Activated CD8-positive, alpha-beta memory T cell treated with anti-CD3 and anti-CD28 coated beads, Interleukin-2, amount 10 ng/mL, durations not matched to agents 7 days and 5 days (primary cell): ENCODE measurements at places on chromosomes 11 and 22.

DNA sequence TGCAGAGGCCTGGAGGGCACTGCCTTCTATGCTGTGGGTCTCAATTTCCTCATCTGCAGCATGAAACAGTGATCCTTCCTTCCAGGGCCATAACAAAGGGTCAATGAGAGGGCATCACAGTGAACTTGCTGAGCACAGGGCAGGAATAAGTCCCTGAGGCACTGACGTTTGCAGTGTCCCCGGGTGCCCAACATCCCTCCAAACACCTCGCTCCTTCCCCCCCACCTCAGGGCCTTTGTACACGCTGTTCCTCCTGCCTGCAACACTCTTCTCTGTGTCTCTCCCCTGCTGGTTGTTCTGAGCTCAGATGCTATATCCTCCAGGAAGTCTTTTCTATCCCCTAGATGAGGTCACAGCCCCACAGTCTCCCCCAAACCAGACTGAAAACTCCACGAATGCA is 59.7 kb upstream of the TCF20 start:
- DNase-seq = no peak
- peaks cover 5% of the 10 kb centered on the region for H3K27me3 ChIP-seq
- H3K36me3 ChIP-seq = no peaks in the 10 kb centered on the region

DNA sequence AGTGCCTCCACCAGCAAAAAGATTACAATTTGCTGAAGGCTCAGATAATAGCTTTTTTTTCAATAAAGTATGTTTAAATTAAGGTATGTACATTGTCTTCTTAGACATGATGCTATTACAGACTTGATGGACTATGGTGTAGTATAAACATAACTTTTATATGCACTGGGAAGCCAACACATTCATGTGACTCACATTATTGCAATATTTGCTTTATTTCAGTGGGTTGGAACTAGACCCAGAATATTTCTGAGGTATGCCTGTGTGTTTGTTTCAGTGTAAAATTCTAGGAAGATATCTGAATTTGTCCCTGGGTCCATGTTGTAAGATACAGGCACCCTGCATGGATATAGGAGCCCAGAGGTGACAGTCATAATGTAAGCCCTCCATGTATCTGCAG is 120.0 kb upstream of the BDNF start:
- DNase-seq = no peak
- no peaks in the 10 kb centered on the region for H3K36me3 ChIP-seq
- no peak overlapping the region for H3K4me3 ChIP-seq
- H3K4me1 ChIP-seq = no peaks in the 10 kb centered on the region

DNA sequence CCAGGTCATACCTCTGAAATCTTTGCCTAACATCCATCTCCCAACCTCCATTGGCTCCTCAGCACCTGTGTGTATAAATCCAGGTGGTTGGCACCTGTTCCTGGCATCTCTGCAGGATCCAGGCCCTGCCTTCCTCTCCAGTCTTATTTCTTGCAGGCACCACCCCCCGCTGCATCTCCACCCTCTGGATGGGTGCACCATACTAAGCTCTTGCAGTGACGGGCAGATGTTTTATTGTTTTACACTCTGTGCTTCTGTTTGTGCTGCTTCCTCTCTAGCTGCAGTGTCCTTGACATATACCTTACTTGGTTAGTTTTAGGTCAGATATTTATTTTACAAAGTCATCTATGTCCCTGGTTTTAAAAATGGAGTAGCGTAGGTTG is 102.6 kb downstream of the TBC1D22A start:
- no peaks in the 10 kb centered on the region for H3K27me3 ChIP-seq
- no peak overlapping the region for H3K27ac ChIP-seq
- no peak overlapping the region for H3K4me3 ChIP-seq
- DNase-seq = no peak
- peaks cover 35% of the 10 kb centered on the region for H3K36me3 ChIP-seq

- H3K27ac ChIP-seq = no peak overlapping the region
- no peaks in the 10 kb centered on the region for H3K27me3 ChIP-seq
- DNase-seq = no peak
- H3K4me1 ChIP-seq = no peaks in the 10 kb centered on the region
- no peaks in the 10 kb centered on the region for H3K36me3 ChIP-seq
- no peak overlapping the region for H3K4me3 ChIP-seq
Measured at GRCh38 chr11:116384407-116384806, 388.4 kb downstream of the BUD13 start.

DNA sequence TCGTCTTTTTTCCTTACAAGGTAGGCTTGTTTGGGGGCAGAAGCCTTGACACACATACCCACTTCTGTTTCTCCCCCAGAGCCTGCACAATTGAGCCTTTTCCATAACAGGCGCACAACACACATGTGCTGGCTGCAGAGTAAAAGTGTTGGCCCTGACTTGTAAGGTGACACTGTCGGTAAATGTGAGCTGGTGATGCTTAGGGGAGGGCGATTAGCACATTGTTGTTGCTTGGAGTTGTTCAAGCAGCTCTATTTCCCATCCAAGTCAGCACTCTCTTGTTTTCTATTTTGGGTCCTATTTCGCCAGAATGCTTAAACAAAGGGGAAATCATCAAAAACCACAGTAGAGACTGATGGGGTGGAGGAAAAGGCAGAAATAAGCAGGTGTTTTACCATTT is 51.9 kb upstream of the PTPRJ start:
- no peak for DNase-seq
- H3K4me3 ChIP-seq = no peak overlapping the region
- no peaks in the 10 kb centered on the region for H3K36me3 ChIP-seq
- no peaks in the 10 kb centered on the region for H3K27me3 ChIP-seq

DNA sequence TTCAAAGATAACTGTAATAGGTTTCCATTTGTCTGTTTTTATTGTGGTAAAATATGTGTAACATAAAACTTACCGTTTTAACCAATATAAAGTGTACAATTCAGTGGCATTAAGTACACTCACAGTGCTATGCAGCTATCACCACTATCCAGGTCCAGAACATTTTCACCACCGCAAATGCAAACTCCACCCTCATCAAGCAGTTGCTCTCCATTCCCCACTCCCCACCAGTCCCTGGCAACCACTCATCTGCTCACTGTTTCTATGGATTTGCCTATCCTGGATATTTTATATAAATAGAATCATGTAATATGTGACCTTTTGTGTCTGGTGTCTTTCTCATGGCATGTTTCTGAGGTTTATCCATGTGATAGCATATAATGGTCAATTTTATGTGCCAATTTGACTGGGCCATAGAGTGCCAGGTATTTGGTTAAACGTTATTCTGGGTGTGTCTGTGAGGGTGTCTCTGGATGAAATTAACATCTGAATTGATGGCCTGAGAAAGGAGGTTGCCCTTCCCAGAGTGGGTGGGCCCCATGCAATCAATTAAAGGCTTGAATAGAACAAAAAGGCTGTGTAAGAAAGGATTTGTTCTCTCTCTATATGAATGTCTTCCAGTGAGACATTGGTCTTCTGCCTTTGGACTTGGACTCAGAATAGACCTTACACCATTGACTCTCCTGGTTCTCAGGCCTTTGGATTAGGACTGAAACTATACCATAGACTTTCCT is 17.2 kb upstream of the SMCO4 start:
- no peak overlapping the region for H3K27ac ChIP-seq
- H3K4me3 ChIP-seq = no peak overlapping the region
- no peaks in the 10 kb centered on the region for H3K36me3 ChIP-seq
- H3K4me1 ChIP-seq = no peaks in the 10 kb centered on the region
- H3K27me3 ChIP-seq = peaks cover 20% of the 10 kb centered on the region

- peaks cover 25% of the 10 kb centered on the region for H3K36me3 ChIP-seq
- no peak for DNase-seq
- no peaks in the 10 kb centered on the region for H3K4me1 ChIP-seq
- H3K4me3 ChIP-seq = no peak overlapping the region
- H3K27ac ChIP-seq = no peak overlapping the region
Measured at GRCh38 chr22:46828323-46828900, 66.0 kb downstream of the TBC1D22A start.

DNA sequence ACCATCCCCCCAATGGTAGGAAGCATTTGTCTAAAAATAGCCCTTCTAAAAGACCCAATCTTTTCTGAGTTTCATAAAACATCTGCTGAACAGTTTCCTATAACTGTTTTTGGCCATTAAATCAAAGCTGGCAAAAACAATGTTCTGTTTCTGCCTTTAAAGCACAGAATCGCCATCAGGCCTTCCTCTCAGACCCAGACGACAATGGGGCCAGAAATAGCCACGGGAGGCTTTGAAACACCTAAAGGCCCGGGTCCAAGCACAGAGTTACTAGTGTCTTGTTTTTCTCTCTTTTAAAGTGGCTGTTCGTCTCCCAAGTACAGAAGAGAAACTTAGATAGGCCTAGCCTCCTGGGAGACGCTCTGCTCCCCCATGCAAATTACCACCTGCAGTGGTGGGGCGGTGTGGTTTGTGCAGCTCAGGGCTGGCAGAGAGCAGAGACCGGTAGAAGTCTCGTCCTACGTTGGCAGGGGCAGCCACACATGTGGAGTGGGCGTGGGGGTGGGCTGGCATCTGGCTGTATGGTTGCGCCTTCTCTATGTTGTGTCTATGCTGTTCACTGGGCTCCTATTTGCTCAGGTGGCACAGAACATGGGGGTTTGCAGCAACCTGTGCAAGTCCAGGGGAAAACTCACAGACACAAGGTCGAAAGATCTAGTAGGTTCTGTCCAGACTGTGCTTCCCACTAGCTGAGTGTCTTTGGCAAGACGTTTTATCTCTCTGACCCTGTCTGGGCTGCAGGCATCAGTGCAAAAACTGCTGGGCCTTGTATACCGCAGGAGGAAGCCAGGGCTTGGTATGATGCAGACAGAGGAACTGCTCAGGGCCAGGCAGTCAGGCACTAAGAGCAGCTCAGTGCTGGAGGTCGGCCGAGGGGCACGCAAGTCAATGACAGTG is 23.6 kb upstream of the ETS1 start:
- H3K27me3 ChIP-seq = no peaks in the 10 kb centered on the region
- DNase-seq = peak; percentile 74
- peak overlapping the region; percentile 80 for H3K27ac ChIP-seq

- peaks cover 16% of the 10 kb centered on the region for H3K27me3 ChIP-seq
- H3K4me3 ChIP-seq = no peak overlapping the region
- no peak for DNase-seq
- no peaks in the 10 kb centered on the region for H3K4me1 ChIP-seq
Measured at GRCh38 chr11:86753459-86753858, 46.9 kb upstream of the PRSS23 start.

- H3K36me3 ChIP-seq = no peaks in the 10 kb centered on the region
- no peak overlapping the region for H3K4me3 ChIP-seq
- no peak for DNase-seq
- H3K4me1 ChIP-seq = no peaks in the 10 kb centered on the region
- H3K27me3 ChIP-seq = no peaks in the 10 kb centered on the region
Measured at GRCh38 chr11:1438967-1439330, 47.6 kb downstream of the MOB2 start.

GRCh38 chr11:115911613-115912346 is 407.6 kb upstream of the CADM1 start:
- no peaks in the 10 kb centered on the region for H3K4me1 ChIP-seq
- no peak for DNase-seq
- no peaks in the 10 kb centered on the region for H3K36me3 ChIP-seq
- H3K27ac ChIP-seq = no peak overlapping the region
- H3K4me3 ChIP-seq = no peak overlapping the region

DNA sequence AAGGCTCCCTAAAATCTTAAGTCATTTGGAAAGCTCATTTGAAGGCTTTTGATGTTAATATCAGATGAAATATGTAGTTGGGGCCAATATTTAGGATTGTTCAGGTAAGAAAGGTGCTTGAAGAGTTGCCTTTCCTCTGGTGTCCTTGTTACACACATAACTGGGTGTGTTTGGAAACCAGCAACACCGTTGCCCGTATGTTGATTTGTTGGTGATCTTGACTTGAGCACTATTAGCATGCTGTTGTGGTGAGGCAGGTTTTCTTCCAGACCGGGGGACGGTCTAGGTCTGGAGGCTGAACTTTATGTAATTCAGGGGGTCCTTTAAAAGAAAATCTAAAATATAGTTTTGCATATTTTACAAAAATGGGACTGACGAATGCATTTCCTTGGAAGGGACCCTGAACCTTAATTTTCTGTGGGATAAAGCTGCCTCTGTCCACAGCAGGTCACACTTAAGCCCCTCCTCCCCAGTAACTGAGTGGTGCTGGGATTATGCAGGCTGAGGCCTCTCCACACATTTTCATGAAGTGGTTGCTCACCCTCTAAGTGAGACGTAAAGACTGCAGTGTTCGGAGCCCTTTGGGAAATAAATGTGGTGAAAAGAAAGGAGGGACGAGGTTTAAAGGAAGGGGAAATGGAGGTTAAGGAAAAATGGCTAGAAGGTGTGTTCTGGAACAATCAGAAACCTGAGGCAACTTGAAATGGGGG is 1.8 kb downstream of the YWHAH start:
- DNase-seq = no peak
- no peaks in the 10 kb centered on the region for H3K27me3 ChIP-seq
- no peak overlapping the region for H3K27ac ChIP-seq
- H3K4me1 ChIP-seq = peaks cover 49% of the 10 kb centered on the region
- H3K36me3 ChIP-seq = peaks cover 34% of the 10 kb centered on the region

DNA sequence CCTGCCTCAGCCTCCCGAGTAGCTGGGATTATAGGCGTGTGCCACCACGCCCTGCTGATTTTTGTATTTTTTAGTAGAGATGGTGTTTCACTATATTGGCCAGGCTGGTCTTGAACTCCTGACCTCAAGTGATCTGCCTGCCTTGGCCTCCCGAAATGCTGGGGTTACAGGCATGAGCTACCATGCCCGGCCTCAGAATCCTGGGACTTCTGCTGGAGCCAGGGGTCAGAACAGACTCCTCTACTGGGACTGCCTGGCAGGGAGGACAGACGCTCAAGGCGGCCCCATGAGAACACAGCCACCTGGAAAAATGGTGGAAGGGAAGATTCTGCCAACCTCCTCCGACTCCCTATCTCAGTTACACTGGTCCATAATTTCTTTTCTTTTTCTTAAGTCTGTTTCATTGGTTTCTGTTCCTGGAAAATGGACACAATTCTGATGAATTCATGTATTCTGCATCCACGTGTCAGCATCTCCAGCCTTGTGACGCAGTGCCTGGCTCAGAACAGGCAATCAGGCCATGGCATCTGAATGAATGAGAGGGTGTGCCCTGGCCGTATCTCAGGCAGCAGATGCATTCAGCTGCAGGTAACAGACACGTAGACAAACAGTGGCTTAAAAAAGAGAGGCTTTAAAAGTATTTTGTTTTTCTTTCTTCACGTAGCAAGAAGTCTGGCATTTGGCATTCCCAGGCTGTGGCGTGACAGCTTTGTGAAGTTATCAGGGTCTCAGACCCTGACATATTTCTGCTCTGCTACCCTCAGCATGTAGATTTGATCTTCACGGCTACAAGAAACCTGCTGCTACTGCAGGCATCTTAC is 4.8 kb downstream of the SMIM38 start:
- no peak overlapping the region for H3K4me3 ChIP-seq
- peaks cover 20% of the 10 kb centered on the region for H3K27me3 ChIP-seq
- no peaks in the 10 kb centered on the region for H3K36me3 ChIP-seq
- no peak for DNase-seq
- peaks cover under 1% of the 10 kb centered on the region for H3K4me1 ChIP-seq

DNA sequence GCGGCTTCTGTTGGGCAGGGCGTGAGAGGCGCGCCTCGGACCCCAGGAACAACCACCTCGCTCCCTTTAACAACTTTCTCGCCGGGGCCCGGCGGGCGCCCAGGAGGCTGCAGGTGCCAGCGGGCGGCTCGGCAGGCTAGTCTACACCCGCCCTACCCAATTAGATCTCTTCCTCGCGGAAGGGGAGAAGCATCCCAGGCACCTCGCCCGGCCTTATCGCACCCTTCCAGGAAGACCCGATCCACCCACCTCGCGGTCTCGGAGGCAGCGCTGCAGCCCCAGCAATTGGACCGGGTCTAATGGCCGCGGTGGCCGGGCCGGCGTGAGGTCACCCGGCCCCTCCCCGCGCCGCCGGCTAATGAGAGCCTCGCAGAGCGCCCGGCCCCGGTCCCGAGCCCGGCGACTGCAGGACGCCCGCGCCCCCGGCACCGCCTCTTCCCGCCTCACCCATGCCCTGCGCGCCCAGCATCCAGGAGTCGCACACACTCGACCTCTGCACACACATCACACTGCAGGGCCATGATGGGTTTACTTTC is at the start of gene PLAAT3:
PLAAT3 (minus strand) TSS at position 298 of the 536 bp plus-strand sequence. CDS start 419 bp downstream, outside the sequence.
- DNase-seq = peak; percentile 66
- peaks cover 18% of the 10 kb centered on the region for H3K4me1 ChIP-seq
- no peaks in the 10 kb centered on the region for H3K27me3 ChIP-seq
- H3K36me3 ChIP-seq = no peaks in the 10 kb centered on the region
- peak within 1 kb of the TSS; percentile 78 for H3K27ac ChIP-seq
